ENCODE measurements at places on chromosomes 3 and 15.

GRCh38 chr3:136042608-136043221, 77.2 kb downstream of the PPP2R3A start:
- DNase-seq, result no peak

DNA sequence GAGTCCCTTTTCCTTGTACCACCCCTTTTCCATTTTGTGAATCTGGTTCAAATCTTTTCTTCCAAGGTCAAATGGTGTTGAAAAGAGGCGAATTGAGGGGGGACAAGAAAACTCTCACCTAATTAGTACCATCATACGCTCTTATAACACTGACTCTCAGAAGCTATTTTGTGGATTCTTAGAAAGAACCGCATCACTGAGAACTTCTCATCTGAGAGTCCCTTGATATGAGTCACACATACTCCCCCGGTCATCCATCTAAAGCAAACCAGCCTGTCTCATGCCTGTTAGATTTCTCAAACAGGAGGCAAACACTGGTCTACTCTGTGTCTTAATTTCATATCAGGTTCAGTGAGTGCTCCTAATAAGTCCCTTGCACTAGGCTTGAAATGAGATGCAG, 76.5 kb upstream of the SPRED1 start:
- DNase-seq, result no peak

DNA sequence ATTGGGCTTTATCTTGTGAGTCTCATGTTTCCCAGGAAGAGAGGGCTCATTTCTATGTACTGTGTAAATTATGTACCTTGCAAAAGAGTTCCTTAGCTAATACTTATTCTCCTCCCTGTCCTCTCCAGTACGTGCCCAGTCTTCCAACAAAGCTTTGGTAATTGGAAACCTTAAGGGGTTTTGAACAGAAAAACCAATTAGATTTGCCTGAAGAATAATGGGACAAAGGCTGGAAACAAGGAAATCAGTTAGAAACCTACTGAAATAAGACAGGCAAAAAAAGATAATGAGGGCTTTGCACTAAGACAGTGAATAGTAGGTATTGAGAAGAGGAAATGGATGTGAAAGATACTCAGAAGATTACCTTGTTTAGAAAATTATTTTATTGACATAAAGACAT, 82.5 kb downstream of the SPRED1 start:
- DNase-seq, result no peak

GRCh38 chr3:171765511-171765887, 44.8 kb downstream of the PLD1 start:
- DNase-seq, result no peak

DNA sequence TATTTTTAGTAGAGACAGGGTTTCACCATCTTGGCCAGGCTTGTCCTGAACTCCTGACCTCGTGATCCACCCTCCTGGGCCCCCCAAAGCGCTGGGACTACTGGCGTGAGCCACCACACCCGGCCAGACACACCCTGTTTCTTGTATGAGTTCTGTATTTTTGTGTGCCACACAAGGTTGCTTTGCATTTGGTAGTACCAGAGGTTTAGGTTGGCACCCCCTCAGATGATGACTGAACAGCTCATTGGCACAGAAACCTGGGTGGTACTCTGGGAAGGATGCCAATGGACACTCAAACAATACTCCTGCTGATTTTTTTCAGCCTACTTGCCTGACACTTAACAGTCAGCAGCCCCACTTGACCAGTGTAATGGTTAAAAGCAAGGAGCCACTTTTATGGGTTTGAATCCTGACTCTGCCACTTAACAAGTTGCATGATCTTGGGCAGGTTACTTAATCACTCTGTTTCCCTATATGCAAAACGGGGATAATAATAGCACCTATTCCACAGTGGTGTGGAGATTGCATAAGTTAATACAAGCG, 39.2 kb upstream of the BCL2A1 start:
- no peak for DNase-seq

- peak; percentile 73 for DNase-seq
These were observed at the start of gene NECTIN3 for GRCh38 chr3:111071257-111072030. NECTIN3 (plus strand) TSS chr3:111071816; CDS start chr3:111072018, 202 bp downstream.

GRCh38 chr3:80259736-80260135, 491.9 kb upstream of the ROBO1 start:
- no peak for DNase-seq

GRCh38 chr3:28240441-28240840, 978 bp upstream of the CMC1 start:
- no peak for DNase-seq

DNA sequence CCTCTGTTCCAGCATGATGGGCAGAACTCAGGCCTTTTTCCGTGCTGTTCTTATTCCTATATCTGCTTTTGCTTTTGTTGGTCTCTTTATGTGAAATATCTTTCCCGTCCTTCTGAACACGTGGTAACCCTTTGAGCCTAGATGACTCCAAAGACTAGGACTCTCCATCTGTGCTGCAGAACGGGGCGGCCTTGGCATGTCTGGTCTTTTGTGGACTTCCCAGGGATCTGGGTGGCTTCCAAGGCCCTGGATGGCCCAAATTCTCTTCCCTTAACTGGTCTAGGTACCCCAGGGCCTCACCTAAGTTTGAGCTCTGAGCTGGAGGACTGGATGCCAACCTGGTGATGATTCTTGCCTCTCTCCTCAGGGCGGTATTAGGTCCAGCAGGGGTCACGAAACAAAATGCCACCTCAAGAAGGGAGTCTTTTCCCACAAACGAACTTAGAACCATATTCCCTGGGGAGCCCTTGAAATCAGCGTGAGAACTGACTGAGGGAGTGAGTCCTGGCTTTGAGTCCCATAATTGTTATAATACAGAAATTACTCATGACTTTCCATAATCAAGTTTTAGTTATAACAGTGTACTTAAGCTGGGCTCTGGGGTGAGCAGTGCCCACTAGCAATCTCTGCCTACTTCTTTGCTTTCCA, 13.8 kb downstream of the TLNRD1 start:
- DNase-seq, result no peak

DNA sequence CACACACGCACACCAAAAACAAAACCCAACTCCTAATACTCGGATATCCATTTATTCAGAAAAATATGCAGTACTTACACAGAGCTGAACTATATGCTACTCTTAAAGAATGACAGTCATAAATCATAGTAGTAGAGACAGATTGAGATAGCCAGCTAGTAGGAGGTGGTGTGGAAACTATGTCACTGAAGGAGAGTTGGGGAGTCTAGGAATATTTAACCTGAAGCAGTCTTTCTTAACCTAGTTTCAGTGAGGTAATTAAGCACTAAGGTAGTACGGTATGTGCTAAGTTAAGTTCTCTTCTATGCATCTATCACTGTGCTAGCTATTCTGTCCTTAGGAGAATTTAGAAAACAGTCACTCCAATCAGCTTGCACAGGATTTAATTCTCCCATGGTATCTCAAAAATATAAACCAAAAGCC, 54.2 kb downstream of the ANKRD28 start:
- DNase-seq, result no peak

DNA sequence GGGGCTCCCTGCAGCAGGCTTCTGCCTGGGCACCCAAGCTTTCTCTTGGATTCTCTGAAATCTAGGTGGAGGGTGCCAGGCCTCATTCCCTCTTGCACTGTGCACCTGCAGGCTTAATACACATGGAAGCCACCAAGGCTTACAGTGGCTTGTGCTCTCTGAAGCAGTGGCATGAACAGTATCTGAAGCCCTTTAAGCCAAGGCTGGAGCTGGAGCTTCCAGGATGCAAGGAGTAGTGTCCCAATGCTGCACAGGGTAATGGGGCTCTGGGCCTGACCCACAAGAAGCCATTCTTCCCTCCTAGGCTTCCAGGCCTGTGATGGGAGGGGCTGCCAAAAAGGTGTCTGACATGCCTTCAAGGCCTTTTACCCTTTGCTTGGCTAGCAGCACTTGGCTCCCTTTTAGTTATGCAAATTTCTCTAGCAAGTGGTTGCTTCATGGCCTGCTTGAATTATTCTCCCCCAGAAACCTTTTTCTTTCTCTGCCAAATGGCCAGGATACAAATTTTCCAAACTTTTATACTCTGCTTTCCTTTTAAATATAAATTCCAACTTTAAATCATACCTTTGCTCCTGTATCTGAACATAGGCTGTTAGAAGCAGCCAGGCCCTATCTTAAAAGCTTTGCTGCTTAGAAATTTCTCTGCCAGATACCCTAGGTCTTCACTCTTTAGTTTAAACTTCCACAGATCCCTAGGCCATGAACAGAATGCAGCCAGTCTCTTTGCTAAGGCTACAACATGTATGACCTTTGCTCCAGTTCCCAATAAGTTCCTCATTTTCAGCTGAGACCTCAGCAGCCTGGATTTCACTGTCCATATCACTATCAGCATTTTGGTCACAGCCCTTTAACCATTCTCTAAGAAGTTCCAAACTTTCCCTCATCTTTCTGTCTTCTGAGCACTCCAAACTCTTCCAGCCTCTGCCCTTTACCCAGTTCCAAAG, 201.1 kb upstream of the LRRFIP2 start:
- no peak for DNase-seq

DNA sequence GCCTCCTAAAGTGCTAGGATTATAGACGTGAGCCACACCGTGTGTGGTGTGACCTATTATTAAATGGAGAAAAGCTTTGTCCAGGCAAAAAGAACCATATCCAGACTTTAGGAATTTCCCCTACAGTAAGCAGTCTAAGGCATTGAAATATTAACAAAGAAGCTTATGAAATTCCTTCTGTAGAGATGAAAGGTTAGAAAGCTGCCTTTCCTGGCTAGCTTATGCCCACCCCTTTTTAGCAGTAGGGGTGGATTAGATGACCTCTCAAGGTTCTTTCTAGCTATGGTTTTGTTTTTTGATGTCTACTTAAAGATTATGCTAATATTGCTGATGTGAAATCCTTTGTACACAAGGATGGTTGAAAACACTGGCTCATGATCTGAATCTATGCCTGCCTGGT, 13.9 kb downstream of the OXSM start:
- DNase-seq, result no peak

DNA sequence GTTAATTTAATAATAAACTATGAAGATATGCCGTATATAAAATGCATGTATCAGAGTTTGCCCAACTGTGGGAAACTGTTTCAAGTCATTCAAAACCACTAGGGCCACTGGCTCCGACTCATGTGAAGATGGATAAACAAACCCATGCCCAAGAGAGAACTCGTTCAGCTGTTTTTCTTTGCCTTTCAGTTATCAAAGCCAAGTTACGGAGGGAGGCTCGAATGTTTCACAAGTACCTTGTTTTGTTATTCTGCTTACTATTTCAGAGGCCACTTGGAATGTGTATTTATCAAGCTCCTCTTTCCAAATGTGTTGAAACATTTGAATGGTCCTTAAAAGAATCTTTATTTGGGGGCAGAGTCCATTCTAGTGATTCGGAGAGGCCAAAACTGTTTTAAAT, 82.1 kb downstream of the DUT start:
- no peak for DNase-seq

DNA sequence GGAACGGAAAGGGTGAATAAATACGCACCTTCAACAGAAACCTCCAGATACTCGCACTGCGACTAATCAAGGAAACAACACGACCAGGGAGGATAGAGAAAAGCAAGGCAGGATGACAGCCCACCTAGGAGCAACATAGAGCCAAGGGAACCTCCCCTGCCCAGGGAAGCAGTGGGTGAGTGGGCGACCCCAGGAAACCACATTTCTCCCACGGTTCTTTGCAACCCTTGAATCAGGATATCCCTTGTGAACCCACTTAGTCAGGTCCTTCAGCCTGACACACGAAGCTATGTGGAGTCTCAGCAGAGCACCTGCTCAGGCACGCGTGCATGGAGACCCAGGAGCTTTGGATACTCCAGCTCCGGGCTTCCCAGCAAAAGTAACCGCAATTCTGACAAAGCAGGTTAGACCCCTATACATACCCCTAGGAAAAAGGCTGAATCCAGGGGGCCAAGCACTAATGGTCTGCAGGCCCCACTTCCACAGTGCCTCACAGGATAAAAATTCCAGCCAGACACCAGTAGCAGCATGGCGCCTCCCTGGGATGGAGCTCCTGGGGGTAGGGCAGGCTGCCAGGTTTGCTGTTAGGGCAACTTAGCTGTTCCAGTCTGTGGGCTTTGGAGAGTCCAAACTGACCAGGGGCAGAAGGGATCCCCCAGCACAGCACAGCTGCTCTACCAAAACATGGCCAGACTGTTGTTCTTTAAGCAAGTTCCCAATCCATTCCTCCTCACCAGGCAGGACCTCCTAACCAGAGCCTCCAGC, 38.4 kb upstream of the PXYLP1 start:
- peak; percentile 5 for DNase-seq

DNA sequence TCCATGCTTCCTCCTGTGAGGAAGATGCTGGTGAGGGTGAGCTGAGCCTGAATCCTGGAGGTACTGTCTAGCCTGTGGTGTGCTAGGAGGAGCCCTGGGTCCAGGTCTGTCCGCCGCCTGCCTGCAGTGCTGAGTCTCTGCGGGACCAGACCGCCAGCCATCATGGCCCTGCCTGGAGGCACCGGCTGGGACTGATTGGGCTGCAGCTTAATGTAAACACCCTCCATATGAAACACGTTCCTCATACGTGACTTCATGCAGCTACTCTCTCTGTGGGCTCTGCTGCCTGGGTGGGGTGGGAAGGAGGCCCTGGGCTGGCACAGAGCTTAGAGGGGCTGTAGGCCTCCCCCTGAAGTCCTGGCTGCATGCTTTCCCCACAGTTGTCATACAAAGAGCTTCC, 67.4 kb downstream of the FBLN2 start:
- DNase-seq, result no peak

DNA sequence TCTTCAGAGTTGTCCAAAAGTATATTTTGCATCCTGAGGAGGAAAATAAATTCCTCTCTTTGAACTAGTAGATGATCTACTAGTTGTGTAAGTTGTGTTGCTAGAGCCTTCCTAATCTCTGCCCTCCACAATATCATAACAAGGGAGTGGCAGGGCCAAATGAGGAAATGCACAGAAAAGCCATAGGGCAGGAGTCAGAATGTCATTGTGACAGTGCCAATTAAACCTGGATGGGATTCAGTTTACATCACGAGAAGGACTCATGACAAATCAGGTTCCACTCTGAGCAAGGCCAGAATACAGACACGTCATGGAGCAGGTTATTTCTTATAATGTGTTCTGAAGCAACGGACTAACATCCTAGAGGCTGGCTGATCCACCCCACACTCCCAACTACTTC, 483.2 kb downstream of the CNTN6 start:
- no peak for DNase-seq

DNA sequence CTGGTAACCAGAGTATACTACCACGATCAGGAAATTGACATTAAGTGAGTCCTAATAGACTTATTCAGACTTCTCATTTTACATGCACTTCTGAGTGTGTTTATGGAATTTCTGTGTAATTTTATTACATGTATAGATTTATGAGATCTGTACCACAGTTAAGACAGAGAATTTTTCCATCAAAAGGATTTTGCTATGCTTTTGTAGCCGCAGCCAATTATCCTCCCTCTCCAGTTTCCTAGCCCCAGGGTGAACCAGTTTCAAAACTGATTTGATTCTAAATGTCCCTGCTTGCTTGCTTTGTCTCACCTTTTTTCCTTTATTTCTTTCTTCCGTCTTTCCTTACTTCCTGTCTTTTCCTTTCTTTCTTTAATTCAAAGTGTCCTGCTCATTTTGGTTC, 661.2 kb upstream of the BCHE start:
- no peak for DNase-seq

DNA sequence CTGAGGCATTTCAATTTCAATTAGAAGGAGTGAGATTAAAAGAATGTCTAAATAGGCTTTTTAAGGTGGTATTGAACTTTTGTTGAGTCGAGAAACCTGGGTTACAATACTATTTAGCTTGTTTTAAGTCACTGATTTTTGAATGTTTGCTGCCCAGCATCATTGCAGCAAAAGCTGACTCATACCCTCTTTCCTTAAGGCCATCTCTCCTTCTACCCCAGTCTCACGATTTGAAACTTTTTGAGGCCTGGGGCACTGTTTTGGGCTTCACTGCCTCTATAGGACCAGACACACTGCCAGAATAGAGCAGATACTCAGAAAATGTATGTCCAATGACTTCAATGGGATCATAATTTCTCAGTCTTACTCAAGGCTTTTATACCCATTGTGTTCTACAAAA, 319.6 kb upstream of the TGFBR2 start:
- no peak for DNase-seq
